CD4-positive, alpha-beta memory T cell (primary cell): ENCODE measurements at places on chromosomes 12 and 14.

GRCh38 chr14:89364316-89364715, 52.7 kb downstream of the FOXN3 start:
- no peak for DNase-seq

GRCh38 chr14:100653409-100653808, 66.2 kb upstream of the BEGAIN start:
- no peak for DNase-seq

DNA sequence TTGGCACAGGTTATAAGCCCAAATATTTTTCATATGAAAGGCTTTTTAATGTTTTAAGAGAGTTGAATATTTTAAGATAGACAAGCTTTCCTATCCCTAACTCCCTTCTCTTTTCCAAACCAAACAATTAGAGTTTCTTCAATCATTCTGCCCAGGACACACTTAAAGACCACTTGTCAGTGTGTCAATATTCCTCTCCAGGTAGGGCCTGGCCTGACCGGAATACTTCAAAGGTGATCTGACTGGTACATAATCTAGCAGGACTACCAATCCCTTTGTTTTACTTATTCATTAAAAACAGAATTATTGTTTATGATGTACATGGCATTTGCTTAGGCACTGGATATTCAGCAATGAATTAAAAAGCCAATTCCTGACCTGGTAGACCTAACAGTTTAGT, 24.2 kb upstream of the SNRPF start:
- no peak for DNase-seq

DNA sequence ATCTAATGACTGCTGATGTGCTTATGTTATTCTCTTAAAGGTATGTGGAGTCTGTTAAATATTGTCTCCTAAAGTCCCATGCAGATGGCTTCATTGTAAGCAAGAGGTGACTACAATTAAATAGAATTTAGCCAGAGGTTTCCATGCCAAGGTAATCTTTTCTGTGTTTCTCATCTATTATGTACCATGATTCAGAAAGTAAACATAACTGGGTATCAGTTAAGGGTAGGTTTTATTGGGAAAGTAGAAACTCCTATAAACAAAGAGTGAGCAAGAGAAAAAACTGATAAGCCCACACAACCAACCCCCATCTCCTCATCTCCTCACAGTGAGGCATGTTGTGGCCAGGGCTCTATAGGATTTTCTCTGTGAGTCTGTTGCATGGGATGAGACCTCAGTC, 611.7 kb downstream of the SNAPC1 start:
- DNase-seq = no peak

DNA sequence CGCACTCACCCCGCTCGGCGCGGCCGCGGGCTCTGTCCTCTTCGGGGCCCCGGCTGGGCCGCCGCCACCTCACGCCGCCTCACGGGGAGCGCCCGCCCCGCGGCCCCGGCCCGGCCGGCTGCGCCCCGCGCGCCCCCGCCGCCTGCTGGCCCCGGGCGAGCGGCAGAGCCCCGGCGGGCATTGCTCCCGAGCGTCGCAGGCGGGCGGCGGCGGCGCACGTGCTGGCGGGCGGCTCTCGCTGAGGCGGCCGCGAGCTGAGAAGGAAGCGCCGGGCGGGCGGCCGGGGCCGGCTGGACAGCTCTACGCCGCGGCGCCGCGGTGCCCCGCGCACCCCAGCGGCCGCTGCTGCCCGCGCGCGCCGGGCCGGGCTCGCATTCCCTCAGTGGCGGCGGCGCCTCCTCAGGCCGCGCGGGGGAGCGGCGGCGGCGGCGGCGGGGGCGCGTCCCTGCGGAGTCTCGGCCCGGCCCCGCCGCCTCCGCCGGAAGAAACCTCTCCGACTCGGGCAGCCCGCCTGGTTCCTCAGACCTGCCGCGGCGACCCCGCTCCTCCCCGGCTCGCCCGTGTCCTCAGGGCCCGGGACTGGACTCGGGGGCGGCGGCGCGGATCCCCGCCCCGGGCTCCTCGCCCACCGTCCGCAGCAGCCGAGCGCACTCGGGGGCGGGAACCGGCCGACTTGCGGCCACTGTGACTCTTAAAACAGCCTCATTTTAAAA, at the start of gene PITPNM2:
Gene PITPNM2 (minus strand): TSS at position 347 of the 713 bp plus-strand sequence. CDS start 116,500 bp downstream, outside the sequence.
- DNase-seq = peak; percentile 67

- no peak for DNase-seq
Observed at GRCh38 chr14:48925184-48925583, 661.0 kb downstream of the RPS29 start.

- DNase-seq = no peak
Observed at GRCh38 chr14:59240356-59240755, 51.9 kb downstream of the DAAM1 start.

- no peak for DNase-seq
Observed at GRCh38 chr12:125113263-125113662, 48.0 kb downstream of the AACS start.

GRCh38 chr12:62438098-62438692, 28.4 kb upstream of the MON2 start:
- DNase-seq = peak; percentile 40

- DNase-seq = no peak
Observed at GRCh38 chr14:68217791-68218340, 398.3 kb downstream of the RAD51B start.

DNA sequence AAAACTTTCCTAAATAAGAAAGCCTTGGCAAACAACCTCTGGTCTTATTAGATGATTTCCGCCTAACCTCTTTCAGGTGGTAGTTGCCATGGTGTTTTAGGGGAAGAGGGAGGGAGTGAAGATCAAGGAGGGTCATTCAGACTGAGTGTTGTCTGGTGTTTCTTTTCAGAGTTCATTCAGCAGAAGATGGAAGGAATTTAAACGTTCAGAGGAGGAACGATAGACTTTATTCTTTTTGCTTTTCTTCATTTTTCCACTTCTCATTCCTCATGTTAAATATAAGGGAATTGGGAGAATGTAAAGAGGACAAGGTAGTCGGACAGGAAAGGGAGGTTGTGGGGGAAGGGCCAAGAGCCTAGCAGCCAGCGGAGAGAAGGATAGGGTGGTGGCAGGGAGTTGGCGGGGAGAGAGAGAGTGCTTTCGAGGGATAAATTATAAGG, 17.4 kb upstream of the SALL2 start:
- DNase-seq = no peak

- DNase-seq = no peak
Observed at GRCh38 chr12:4156317-4156716, 117.2 kb upstream of the CCND2 start.

DNA sequence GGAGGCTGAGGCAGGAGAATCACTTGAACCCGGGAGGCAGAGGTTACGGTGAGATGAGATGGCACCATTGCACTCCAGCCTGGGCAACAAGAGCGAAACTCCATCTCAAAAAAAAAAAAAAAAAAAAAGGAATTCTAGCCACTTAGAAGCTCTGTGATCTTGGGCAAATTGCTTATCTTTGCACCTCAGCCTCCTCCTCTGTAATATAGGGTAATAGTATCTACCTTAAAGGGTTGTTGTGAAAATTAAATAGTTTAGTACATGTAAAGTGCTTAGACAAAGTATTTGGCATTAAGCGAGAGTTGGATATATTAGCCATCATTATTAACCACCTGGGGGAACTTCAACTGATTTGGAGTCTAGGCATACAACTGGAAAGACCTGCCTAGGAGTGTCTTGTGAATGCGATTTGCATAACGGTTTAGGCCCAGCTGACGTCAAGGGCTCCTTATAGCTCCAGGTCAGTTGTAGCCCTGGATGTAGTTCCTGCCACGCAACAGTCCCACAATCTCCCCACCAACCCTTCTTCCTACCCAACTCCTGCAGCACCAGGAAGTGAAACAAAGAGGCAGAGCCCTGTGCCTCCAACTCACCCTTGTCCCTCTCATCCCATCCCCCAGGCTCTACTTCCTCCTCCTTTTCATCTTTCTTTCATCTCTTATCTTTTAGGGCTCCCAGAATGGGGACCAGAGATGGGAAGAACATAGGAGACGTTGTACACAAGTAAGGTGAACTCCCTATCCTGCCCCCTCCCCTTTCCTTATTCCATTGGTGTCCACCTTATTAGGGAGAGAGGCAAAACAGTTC, 2.1 kb upstream of the IL23A start:
- no peak for DNase-seq

DNA sequence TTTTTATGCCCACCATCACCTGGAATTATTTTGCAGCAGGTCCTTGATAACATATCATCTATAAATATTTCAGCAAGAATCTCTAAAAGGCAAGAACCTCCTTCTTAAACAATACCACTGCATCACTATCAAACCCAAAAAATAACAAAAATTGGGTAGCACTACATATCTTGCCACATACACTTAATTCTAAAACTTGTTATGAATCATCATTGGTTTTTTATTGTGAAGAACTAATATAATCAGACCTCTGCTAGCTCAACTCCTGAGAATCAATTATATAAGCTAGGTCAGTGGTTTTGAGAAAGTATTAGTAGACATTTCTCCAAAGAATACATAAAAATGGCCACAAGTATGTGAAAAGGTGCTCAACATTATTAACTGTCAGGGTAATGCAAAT, 23.8 kb downstream of the SLC38A1 start:
- DNase-seq = no peak

DNA sequence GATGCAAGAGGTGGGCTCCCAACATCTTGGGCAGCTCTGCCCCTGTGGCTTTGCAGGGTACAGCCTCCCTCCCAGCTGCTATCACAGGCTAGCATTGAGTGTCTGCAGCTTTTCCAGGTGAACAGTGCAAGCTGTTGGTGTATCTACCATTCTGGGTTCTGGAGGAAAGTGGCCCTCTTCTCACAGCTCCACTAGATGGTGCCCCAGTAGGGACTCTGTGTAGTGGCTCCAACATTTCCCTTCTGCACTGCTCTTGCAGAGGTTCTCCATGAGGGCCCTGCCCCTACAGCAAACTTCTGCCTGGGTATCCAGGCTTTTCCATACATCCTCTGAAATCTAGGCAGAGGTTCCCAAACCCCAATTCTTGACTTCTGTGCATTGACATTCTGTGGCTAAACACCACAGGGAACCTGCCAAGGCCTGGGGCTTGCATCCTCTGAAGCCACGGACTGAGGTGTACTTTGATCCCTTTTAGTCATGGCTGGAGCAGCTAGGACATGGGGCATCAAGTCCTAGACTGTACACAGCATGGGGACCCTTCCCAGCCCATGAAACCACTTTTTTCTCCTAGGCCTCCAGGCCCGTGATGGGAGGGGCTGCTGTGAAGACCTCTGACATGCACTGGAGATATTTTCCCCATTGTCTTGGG, 24.0 kb upstream of the SLC38A1 start:
- DNase-seq = no peak

DNA sequence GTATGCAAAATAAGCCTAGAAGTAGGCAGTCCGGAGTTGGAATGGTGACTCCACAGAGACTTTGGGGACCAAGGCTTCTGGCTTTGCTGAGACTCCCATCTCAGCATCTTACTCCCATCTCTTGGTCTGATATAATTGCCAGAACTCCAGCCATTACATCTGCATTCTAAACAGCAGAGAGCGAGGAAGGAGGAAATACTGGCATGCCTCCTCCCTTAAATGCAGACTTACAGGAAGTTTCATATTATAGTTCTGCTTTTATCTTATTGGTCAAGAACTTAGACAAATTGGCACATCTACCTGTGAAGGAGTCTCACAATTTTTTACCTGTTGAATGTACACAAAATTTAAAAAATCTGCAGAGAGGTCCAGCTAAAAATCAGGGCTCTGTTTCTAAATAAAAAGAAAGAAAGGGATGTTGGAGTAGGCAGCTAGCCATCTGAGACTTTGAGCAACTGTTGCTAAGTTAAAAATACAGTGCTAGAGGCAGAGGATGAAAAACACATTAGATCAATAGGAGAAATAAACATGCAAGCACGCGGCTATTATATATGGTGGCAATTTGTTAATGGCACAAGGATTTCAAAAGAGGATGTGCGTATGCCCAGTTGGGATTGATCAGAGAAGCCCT, 209.9 kb upstream of the HMGA2 start:
- no peak for DNase-seq
